ENCODE measurements at places on chromosomes 11 and 22. TPM values are rescaled to one million over a fixed set of nuclear protein-coding genes. Genes with fewer than 3 reads are reported as not detected.

GRCh38 chr11:45021001-45021400 lies 70.3 kb upstream of the TP53I11 start:
- DNase-seq = no peak

Gene EHBP1L1
- 83.3 TPM for total RNA-seq

Gene GRK3
- total RNA-seq = 1.9 TPM

Gene MEI1
- 2.7 TPM for total RNA-seq

DNA sequence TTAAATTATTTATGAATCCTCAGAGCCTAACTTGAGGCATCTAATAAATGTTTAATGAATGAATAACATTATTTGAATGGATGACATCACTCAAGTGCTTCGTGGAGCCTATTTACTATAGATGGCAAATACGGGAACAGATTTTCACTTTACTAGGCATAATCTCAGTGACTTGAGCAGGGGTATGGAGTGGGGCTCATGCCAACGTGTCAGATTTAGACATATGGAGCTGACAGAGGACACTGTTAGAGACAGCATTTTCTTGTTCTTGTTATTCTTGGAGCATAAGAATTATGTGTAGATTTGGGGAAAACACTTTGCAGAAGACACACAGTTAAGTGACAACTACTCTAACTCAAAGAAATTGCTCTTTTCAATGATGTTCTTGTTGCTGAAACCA lies 78.5 kb downstream of the RDX start:
- DNase-seq = no peak

- no peak for DNase-seq
These were observed 5.0 kb downstream of the MIF start for GRCh38 chr22:23899042-23899745.

Gene GAS2L1
- total RNA-seq = 32.1 TPM

Gene PIK3IP1
- 6.8 TPM for total RNA-seq

- no peak for DNase-seq
These were observed 2.0 kb downstream of the TENM4 start for GRCh38 chr11:79438631-79439409.

Gene GGTLC2
- not detected for total RNA-seq

DNA sequence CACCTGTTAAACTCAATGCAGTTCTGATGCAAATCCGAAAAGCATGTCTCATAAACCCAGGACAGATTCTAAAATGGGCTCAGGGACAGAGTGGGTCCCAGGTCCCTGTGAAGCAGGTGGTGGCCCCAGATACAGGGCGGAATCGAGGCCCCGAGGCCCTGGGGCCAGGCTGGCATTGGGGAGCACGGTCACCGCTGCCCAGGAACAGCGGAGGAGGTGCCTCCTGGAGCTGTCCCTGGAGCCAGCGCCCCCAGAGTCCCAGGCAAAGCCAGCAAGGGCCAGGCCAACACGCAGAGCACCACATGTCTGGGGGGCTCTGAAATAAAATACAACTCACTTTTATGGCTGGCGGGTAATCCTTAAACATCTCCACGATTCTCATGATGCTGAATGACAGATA lies 10.0 kb upstream of the TTLL8 start:
- no peak for DNase-seq
